ENCODE measurements at places on chromosomes 3 and 15.

- DNase-seq, result no peak
Observed at GRCh38 chr3:48338635-48339034, 5.2 kb upstream of the SPINK8 start.

DNA sequence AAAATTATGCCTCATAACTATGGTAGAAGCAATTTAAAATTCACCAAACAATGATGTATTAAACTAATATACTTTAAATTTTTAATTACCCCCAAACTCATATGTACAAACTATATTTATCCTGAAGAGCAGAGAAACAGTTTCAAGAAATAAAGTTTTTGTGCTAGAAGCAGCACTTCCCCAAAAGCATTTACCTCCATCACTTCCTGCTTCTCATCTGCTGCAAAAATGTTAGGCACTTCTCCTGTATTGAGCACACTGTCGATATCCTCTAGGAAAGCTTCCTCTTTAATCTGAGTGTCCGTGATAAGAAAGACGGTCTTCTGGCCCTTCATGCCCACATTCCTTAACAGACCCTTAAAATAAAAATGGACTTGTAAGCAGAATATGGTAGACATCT, 101.5 kb upstream of the ASB14 start:
- no peak for DNase-seq

GRCh38 chr15:95296643-95297042, 1033.9 kb upstream of the NR2F2 start:
- DNase-seq, result no peak

- DNase-seq, result no peak
Observed at GRCh38 chr3:165346503-165346902, 150.3 kb upstream of the SLITRK3 start.

GRCh38 chr3:48468329-48468731, 21.8 kb downstream of the ATRIP start:
- DNase-seq, result no peak

DNA sequence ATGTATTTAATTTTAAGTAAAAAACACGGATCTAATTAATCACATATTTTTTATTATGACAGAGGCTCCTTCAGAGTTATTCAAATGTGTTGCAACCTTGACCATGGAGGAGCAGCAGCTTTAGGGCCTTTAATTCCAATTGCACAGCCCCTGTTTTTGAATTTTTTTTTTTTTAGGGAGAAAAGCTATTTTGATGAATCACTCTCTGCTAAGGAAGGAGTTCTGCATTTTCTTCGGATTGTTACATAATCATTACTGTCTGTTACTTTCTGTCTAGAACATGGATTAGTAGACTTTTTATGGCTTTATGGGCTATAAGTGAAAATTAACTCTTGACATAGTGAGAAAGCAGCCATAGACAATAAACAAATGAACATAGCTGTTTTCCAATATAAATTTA, 90.8 kb downstream of the MCTP2 start:
- no peak for DNase-seq

DNA sequence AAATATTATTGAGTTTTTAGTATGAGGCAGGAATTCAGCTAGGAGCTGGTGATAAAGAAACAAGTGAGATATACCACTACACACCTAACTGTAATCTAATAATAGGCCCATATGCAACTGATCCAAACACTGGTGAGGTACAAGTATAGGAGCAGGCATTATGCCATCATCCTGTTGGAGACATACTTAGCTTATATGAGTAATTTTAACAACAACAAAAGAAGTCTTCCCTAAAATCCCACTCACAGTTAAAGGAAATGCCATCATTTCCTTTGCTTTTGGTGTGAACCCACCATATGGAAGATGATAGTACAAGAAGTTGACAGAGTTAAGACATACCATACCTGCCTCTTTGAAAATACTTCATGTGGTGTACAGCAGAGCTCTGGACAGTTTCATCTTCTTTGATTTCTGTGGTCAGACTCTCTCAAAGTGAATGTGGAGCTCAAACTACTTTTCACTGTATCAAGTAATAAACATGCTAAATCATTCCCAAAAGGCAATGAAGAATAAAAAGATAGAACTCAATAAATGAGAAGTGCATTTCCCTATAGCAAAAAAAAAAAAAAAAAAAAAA, 85.5 kb downstream of the CD200R1L start:
- DNase-seq, result no peak

- DNase-seq, result no peak
Observed at GRCh38 chr3:177781686-177782161, 584.4 kb upstream of the TBL1XR1 start.

DNA sequence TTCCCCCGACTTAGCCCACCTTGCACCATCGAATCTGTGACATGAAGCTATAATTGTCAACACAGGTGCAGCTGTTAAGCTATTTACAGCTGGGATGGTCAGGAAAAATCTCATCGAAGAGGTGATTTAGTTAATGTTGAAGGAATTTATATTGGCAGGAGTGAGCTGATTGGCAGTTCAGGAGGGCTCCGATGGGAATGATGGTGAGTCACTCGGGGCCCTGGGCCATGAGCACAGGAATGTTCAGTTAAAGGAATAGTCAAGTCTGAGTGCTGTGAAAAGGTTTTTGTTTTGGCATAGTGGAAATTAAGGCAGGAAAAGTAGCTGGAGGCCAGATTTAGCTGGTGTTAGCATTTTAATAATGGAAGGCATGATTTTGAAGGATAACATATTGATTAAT, 95.7 kb downstream of the OXSM start:
- DNase-seq, result no peak

DNA sequence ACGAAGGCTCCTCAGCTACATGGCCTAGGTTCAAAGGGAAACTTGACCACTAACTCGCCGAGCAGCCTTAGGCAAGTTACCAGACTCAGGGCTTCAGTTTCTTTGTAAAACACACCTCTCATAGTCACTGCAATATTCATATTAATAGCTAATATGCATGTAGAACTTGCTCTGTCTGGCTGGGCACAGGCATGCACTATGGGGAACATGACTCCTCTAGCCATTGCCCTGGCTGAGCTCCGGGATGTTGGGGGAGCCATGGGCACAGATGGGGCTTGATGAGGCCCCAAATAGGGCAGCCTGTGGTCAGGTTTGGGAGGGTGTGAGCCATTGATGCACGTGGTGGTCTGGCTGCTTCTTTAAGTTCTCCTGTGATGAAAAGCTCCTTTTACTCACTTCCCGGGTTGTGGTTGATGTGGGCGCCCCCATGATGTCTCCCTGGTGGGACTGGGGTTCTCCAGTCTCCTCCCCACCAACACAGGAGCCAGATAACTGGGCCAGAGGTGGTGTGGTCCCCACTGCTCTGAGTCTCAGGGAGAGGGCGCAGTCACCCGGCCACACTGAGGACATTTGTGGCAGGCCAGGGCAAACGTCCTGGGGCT, 29.4 kb upstream of the DUSP7 start:
- no peak for DNase-seq

GRCh38 chr3:12424635-12425319, 59.5 kb upstream of the TSEN2 start:
- DNase-seq, result no peak

DNA sequence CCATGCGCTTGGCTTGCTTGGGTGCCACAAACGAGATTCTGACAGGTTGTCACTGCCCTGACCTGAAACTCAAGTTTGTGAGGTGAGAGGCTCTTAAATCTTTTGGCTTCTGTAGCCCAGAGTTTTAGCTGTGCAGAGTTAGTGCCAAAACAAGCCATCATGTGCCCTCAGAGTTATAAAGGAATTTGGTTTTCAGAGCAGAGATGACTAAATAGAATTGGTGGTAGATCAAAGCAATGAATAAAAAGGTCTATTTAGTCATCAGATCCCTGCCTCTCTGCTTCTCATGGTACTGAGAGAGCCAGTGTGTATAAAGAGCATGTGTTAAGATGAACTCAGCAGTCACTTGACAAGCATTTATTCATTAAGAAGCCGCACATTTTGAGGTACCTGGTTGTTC, 207.5 kb upstream of the DPH6 start:
- DNase-seq, result no peak

DNA sequence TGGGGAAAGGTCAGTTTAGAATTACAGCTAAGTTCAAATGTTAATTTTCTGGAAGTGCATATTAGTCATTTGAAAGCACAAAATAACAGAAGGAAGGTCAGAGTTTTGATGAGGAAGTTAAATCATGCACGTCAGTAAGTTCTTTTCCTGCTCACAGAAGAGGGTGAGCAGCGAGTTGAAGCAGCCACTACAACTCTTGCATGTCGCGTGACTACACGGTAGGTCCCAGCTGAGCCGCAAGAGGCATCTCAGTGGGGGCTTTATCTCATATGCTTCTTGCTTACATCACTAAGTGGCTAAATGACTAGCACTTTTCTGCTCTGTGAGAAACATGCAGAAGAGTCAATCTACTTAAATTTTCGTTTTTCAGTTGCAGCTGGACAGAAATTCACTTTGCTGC, 21.3 kb upstream of the SEC62 start:
- DNase-seq, result no peak

- DNase-seq, result no peak
Observed at GRCh38 chr3:61729038-61729634, 167.8 kb downstream of the PTPRG start.

- DNase-seq, result no peak
Observed at GRCh38 chr3:154718053-154718452, 288.1 kb upstream of the GPR149 start.

GRCh38 chr15:39918688-39919385, 1.2 kb downstream of the GPR176 start:
- DNase-seq, result no peak

All from retina (tissue), 1 donor.